ENCODE measurements at places on chromosomes 5 and 9.

DNA sequence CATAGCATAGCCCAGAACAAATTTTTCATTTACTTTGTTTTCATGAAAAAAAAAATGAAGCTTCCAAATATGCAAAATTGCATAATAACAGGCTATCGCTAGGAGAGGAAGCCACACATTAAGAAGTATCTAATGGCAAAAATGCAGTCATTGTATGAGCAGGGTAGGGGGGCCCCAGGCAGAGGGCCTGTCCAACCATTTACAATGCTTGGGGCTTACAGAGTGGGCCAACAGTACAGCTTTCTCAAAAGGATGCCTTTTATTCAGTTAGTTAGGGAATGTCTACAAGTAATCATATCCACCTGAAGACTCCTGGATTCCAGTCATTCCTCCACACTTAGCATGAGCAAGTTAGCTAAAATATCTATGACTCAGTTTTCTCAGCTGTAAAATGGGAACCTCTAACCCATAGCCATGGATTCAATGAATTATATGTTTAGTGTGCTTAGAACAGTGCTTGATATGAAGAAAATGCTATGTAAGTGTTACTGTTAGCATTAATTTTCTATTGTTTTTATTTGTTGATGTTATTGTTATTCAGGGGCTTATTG is 117.7 kb downstream of the GAS1 start:
- no peak for DNase-seq

GRCh38 chr5:144421411-144421810 is 250.7 kb downstream of the KCTD16 start:
- DNase-seq: no peak

- DNase-seq: no peak
These were observed 10.6 kb downstream of the MARCOL start for GRCh38 chr5:148248894-148249293.

GRCh38 chr5:156778139-156778706 is 71.9 kb upstream of the PPP1R2B start:
- DNase-seq: no peak

- DNase-seq: no peak
These were observed 5.0 kb downstream of the TNIP1 start for GRCh38 chr5:151075698-151076331.

GRCh38 chr9:7403839-7404487 is 395.6 kb downstream of the DMAC1 start:
- DNase-seq: no peak

- no peak for DNase-seq
These were observed 104.7 kb downstream of the EFNA5 start for GRCh38 chr5:107565791-107566767.

GRCh38 chr5:167652690-167653089 is 638.8 kb upstream of the WWC1 start:
- DNase-seq: no peak

DNA sequence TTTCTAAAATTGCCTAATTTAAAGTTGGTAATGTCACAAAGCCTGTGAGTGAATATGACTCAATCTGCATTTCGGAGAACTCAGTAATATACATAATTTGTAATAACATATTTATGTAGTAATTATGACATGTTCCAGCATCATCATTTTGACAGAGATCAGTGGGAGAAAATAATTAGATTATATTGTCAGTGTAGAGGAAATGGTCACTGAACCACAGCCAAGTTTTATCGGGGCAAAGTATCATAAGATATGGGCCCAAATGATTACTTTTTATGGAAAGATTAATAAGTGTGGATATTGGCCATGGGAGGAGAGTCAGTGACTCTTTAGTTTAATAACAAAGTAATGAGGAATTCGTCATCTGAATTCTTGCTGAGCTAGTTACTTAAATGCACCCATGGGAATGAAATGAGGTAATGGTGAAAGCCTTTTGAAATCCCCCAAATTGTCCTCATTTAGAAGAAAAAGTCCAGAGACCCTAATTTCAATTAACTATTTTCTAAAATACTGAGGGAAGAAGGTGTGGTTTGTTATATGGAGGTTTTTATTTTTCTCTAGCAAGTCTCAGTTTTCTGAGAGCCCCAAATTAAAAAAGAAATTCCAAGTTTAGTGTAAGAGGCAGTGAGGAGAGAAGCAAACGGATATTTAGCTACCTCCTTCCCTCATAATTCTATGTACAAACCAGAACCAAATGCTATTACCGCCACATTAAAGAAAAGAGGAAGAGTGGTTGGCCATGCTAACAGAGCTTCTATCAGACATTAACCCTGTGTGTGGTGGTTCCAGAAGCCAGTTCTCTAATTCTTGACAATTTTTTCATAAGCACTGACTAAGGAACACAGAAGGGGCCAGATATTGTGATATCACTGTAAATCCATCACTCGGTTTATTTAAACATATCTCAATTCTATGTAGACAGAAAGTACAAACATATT is 37.7 kb upstream of the MRPS30 start:
- DNase-seq: no peak

GRCh38 chr9:20409321-20410092 is 212.8 kb downstream of the MLLT3 start:
- DNase-seq: no peak

GRCh38 chr9:134325813-134326723 is at the start of gene RXRA:
Gene RXRA (plus strand): TSS chr9:134326455. CDS start chr9:134326632, 177 bp downstream.
- peak; percentile 78 for DNase-seq

DNA sequence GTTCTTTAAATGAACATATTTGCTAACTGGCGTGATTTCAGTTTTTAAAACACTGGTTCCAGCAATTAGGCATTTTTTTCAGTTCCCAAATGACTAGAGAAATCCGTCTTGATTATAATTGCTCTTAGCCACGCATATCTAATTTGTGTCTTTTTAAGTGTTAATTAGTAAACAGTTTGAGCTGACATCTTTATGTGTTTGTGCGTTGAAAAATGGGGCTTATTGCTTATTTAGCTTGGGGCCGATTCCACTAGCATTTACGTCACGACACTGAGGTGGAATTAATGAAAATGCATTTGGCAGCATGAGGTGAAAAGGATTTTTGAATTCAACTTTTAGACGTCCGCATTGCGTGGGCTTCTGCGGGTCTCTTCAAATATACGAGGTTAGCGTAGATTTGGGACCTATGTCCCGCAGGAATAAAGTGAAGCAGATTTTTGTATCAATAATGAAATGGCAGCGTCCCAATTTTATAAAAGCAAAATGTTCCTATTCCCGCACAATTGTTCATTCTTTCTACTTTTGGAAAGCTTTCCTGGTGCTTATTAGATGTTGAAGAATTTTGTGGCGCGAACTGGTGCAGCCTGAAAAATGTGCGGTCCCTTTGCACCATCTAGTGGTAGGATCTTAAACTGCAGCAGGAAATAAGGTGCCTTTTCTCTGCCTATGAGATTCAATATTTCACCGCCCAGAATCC is 122.7 kb upstream of the LMX1B start:
- peak; percentile 66 for DNase-seq

DNA sequence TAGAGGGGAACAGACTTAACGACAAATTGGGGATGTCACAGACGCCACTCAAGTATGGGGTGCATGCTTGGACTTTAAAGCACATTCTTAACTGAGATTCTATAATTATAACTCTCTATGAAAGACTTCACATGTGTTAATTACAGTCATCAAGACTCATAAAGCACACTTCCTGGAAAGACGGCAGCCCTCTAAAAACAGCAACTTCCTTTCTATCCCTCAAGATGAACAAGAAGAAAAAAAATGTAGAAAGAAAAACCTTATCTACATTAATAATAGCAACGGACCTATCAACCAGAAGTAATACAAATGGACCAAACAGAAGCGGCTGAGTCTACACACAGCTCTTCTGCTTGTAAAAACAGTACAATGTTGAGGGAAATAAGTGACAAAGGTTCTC is 21.2 kb downstream of the GNAQ start:
- no peak for DNase-seq

GRCh38 chr9:68847765-68848164 is 142.7 kb downstream of the PIP5K1B start:
- DNase-seq: peak; percentile 47

DNA sequence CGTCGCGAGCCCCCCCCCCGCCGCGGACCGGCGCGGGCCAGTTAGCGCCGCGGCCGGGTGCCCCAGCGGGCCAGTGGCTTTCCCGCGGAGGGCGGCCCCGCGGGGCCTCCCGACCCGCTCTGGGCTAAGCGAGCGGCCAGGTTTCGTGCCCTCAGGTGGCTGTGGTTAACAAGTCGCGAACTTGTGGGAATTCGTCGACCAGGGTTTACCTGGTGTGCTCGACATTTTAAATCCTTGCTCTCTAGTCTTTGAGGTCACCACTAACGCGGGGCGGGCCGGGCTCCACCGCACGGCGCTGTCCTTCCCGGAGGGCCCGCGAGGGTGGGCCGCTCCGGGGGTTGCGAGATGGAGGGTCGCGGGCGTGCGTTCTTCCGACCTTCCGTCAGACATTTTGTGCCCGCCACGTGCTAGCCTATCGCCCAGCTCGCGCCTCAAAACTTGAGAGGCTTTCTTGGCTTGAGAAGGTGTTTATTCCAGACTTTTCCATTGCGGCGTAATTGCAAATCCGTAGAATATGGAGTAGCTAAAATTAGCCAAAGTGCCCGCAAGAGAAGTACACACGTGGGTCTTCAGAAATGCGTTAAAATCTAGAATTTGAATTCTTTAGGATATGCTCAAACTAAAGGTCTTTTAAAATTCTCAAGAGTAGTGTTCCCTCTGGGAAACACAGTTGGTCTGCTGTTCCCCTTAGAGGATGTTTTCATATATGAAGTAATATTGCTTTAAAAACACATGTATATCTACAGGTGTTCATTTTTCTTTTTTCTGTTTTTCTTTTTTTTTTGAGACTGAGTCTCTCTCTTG is 2.1 kb downstream of the ANP32B start:
- DNase-seq: peak; percentile 66

DNA sequence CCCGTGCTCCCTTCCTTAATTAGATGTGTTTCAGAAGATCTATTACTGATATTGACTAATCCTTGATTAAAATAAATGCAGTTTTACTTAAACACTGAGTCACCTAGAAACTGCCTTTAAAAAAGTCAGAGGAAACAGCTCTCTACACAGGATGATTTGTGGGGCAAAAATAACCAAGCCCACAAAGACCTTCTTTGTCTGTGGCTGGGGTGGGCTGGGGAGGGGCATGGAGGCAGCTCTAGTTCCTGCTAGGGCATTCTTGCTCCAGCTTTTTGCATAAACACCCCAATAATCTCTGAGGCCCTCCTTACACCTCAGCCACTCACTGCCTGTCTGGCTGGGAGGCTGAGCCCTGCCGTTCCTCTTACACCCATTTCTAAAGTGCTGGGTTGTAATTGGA is 227.6 kb upstream of the DAP start:
- no peak for DNase-seq

DNA sequence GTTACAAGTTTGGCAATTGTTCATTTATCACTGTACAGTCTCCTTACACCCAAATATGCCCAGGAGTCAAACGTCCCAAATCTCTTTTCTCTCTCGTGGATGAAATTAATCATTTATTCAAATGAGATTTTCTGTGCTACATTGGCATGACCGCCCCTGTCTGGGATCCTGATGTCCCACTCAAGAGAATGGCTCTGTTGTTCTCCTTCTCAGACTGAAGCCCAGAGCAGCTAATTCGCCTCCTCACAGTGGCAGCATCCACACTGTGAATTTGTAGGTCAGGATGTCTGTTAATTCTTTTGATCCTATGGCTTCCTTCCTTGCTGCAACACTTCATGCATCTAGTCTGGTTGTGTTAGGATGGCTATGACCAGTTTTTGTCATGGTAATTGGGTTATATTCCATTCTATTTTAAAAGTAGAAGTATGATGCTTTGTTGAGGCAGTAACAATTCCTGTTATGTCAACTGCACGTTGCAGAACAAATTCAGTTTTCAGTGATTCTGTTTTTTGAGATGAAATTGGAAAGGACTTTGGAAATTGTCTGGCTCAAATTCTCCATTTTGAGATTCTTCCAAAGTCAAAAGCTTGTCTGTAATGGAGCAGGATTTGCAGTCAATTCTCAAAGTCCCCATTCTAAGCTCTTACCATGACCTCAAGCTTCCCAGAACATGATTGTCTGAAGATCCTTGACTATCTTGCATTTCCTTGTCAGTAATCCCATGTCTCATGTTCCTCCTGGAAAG is 141.5 kb upstream of the GAS1 start:
- DNase-seq: no peak

GRCh38 chr5:153573326-153574033 is 83.0 kb downstream of the GRIA1 start:
- DNase-seq: no peak

GRCh38 chr9:121860213-121860612 is 208.8 kb downstream of the DAB2IP start:
- no peak for DNase-seq

- DNase-seq: no peak
These were observed 148.2 kb upstream of the SLC12A2 start for GRCh38 chr5:127935398-127935797.

DNA sequence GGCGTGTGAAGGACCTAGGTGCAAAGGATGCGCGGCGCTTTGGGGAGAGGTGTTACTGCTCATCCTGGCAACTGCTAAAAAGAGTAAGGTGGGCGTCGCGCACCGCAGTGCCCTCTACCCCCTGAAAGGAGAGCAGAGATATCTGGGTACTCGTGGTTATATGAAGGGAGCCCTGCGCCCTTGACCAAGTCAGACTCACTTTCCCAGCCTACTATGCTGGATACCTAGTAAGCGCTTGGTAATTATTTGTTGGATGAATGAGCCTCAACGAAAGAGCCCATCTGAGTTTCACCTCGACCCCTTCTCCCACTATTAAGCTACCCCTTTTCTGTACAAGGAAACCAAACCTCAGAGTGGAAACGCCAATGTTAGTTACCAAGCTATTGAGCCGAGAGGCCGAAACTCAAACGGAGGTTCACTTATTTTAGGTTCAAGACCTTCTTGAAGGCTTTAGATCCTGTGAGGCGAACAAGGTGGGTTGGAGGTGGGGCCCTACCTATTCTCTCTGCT is 8.0 kb downstream of the LHX6 start:
- no peak for DNase-seq

GRCh38 chr9:18905883-18906629 is 127.0 kb downstream of the SAXO1 start:
- no peak for DNase-seq

GRCh38 chr5:140296289-140296688 is 6.6 kb downstream of the PFDN1 start:
- no peak for DNase-seq

DNA sequence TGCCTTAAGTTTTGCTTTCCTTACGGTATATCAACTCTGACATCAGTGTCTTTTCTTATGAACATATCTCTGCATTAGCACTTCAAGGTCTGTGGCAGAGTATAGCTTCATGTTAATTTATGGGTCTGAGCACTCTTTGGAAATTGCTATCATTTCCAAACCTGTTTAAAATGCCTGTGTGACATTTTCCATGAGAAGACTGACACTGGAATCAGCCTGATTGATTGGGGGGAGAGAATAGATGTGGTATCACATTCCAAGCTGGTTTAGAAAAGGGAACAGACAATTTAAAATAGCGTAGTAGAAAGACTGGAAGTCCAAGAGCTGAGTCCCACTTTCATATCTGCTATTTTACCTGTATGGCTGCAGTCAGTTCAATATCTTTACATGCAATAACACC is 272.1 kb upstream of the CDH10 start:
- no peak for DNase-seq

- DNase-seq: peak; percentile 11
These were observed 269.9 kb upstream of the PAPPA start for GRCh38 chr9:115883467-115884329.

- DNase-seq: no peak
These were observed 564.0 kb downstream of the PSAT1 start for GRCh38 chr9:78860801-78861475.

GRCh38 chr9:88969646-88970373 is 21.5 kb upstream of the S1PR3 start:
- no peak for DNase-seq

All from MM.1S (cell line).